ENCODE measurements at places on chromosomes 5 and 9. TPM values are rescaled to one million over a fixed set of nuclear protein-coding genes. Genes with fewer than 3 reads are reported as not detected.

The SPINK4 gene
- not detected for total RNA-seq

The LRSAM1 gene
- total RNA-seq, result 25.9 TPM

The GFRA3 gene
- total RNA-seq, result not detected

The AIF1L gene
- 34.0 TPM for total RNA-seq

The TMEM252 gene
- total RNA-seq, result not detected

The PHAX gene
- total RNA-seq, result 24.5 TPM

The XRCC4 gene
- total RNA-seq, result 24.6 TPM

The SMIM33 gene
- not detected for total RNA-seq

The EIF4E1B gene
- total RNA-seq, result 0.07 TPM

- H3K4me1 ChIP-seq, result 0 out of 2 replicates have a peak, but pooled peaks cover 3% of the 10 kb centered on the region
- no peaks in the 10 kb centered on the region for H3K36me3 ChIP-seq
- H3K27ac ChIP-seq, result no peak overlapping the region
- H3K4me3 ChIP-seq, result no peak overlapping the region
- H3K27me3 ChIP-seq, result 0 out of 2 replicates have a peak, but pooled peaks cover 9% of the 10 kb centered on the region
- no peak for DNase-seq
Measured at GRCh38 chr9:114518599-114519022, 13.3 kb upstream of the WHRN start.

- no peak overlapping the region for H3K27ac ChIP-seq
- H3K4me1 ChIP-seq, result peaks cover 12% of the 10 kb centered on the region
- no peak overlapping the region for H3K4me3 ChIP-seq
- no peak for DNase-seq
Measured at GRCh38 chr5:116502138-116502537, 72.5 kb downstream of the SEMA6A start.

GRCh38 chr5:55022450-55022849, 1.6 kb upstream of the GZMK start:
- DNase-seq, result no peak
- peaks cover 62% of the 10 kb centered on the region for H3K27me3 ChIP-seq
- no peak overlapping the region for H3K4me3 ChIP-seq
- H3K4me1 ChIP-seq, result no peaks in the 10 kb centered on the region
- no peaks in the 10 kb centered on the region for H3K36me3 ChIP-seq

DNA sequence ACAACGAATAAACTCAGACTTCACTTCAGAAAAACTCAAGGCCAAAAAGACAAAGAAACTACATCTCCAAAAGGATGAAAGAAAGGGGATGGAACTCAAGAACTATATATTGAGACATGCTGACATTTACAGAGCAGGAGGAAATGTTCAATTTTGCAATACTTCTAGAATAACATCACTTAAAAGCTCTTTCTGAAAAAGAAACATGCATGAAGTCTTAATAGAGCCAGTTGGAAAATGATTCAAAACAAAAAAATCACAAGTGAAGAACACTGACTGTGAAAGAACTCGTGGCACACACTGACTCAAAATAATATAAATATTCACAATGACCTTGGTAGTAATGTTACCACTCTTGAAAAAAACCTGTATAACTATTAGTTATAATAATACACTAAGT, 267.8 kb upstream of the NREP start:
- no peak for DNase-seq
- H3K4me3 ChIP-seq, result no peak overlapping the region
- H3K36me3 ChIP-seq, result no peaks in the 10 kb centered on the region
- H3K27me3 ChIP-seq, result no peaks in the 10 kb centered on the region

GRCh38 chr5:133844836-133845235, 123.6 kb downstream of the C5orf15 start:
- H3K36me3 ChIP-seq, result no peaks in the 10 kb centered on the region
- DNase-seq, result no peak
- H3K27ac ChIP-seq, result no peak overlapping the region
- no peak overlapping the region for H3K4me3 ChIP-seq

- no peak overlapping the region for H3K4me3 ChIP-seq
- DNase-seq, result no peak
- H3K27ac ChIP-seq, result no peak overlapping the region
- peaks cover 10% of the 10 kb centered on the region for H3K4me1 ChIP-seq
- H3K36me3 ChIP-seq, result no peaks in the 10 kb centered on the region
- no peaks in the 10 kb centered on the region for H3K27me3 ChIP-seq
Measured at GRCh38 chr5:120599576-120599975, 135.5 kb downstream of the PRR16 start.

GRCh38 chr5:54838843-54839242, 146.6 kb downstream of the ESM1 start:
- no peak overlapping the region for H3K27ac ChIP-seq
- no peak overlapping the region for H3K4me3 ChIP-seq
- no peaks in the 10 kb centered on the region for H3K36me3 ChIP-seq
- no peak for DNase-seq
- H3K4me1 ChIP-seq, result no peaks in the 10 kb centered on the region

- no peak for DNase-seq
- no peak overlapping the region for H3K27ac ChIP-seq
- H3K4me3 ChIP-seq, result no peak overlapping the region
- H3K4me1 ChIP-seq, result no peaks in the 10 kb centered on the region
- no peaks in the 10 kb centered on the region for H3K36me3 ChIP-seq
Measured at GRCh38 chr5:127969651-127970050, 113.9 kb upstream of the SLC12A2 start.

- DNase-seq, result no peak
- no peak overlapping the region for H3K27ac ChIP-seq
- H3K27me3 ChIP-seq, result no peaks in the 10 kb centered on the region
- H3K4me1 ChIP-seq, result no peaks in the 10 kb centered on the region
Measured at GRCh38 chr5:114504560-114504959, 142.7 kb downstream of the KCNN2 start.

DNA sequence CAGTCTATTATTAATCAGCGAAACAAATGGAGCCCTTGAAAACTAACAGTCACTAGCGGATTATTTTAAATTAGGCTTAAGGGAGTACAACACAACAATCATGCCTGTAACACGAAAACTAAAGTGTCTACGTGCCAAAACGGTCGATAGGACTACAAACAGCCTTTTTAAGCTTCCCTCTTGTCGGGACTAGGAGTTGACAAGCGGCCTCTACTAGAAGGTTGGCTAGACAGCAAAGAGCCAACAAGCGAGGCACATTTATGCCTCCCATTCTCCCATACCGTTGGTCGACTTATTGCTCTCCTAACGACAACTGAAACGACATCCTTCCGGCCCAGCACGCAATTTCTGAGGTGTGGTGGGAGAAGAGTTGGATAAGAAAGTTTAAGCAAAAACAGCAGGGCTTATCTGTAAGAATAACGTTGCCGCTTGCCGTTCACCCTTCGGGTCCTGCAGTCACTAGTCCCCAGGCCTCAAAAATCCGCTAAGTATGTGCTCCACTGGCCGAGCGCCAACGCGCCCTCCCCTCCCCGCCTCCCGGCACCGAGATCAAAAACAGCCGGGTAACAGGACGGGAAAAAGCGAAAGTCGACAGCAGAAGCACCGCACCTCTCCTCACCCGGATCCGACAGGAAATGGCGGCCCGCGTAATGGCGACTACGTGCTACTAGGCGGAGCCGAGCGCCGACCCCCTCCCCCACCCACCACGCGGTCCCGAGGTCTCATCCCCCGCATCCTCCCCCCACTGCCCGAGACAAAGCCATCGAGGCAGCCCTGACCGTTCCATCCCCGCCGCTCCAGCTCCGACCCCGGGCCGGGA, 813 bp downstream of the HNRNPK start:
- peak overlapping the region; percentile 96 for H3K27ac ChIP-seq
- no peaks in the 10 kb centered on the region for H3K27me3 ChIP-seq
- peaks cover 38% of the 10 kb centered on the region for H3K36me3 ChIP-seq
- no peak for DNase-seq
- peaks cover 19% of the 10 kb centered on the region for H3K4me1 ChIP-seq

DNA sequence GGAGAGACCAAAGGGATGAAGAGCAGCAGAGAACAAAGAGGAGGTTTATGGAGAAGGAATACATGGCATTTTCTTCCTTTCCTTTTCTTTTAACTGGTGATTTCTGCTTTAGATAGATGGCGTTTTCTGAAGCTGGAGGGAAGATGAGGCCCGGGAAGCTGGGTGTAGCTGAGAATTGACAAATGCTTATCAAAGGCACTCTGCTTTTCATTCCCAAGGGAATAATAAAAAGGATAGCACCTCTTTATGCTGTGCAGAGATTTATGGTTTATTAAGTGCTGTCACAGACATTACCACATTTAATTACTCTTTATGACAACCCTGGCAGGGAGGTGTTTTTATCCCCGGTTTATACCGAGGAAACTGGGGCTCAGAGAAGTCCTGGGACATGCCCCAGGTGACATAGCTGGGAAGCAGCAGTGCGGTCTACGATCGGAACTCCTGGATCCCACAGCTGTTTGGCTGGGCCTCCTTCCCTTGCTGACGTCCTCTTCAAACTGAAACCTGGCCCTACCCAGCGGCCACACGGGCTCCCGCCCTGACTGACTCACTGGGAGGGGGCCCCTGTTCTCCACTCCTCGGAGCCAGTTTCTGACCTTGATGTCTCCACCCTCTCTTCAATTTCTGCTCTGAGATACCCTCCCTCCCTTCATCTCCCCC, 8.2 kb upstream of the EPB41L4B start:
- H3K36me3 ChIP-seq, result no peaks in the 10 kb centered on the region
- no peak overlapping the region for H3K27ac ChIP-seq
- no peak for DNase-seq
- H3K27me3 ChIP-seq, result no peaks in the 10 kb centered on the region
- H3K4me1 ChIP-seq, result peaks cover 8% of the 10 kb centered on the region
- no peak overlapping the region for H3K4me3 ChIP-seq

GRCh38 chr5:79297661-79298060, 61.7 kb downstream of the JMY start:
- H3K27ac ChIP-seq, result no peak overlapping the region
- no peaks in the 10 kb centered on the region for H3K36me3 ChIP-seq
- no peaks in the 10 kb centered on the region for H3K27me3 ChIP-seq
- peaks cover 27% of the 10 kb centered on the region for H3K4me1 ChIP-seq
- H3K4me3 ChIP-seq, result no peak overlapping the region

DNA sequence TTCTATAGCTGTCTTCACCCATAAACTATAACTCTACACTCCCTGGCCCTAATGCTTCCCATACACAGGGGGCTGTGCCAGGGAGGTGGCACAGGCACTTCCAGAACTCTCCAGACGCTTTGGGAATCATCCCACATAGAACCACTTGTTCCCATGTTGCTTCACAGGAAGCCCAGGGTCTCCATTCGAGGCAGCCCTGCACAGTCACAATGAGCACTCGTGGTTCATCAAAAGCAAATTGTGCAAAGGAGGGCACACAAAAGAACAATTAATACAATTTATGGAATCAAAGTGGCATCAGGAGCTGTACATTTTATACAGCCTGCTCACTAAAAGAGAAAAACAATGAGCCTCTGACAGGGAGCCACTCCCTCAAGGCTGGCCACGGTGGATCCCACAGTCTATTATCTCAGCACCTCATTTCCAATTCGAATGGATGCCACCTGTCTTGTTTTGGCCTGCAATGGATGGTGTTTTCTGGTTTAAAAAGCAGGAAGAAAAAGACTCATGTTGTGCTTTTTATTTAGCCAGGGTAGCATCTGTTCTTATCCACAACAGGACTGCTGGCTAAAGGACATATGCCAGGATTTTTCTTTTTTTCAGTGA, 354.8 kb downstream of the ENC1 start:
- H3K4me3 ChIP-seq, result no peak overlapping the region
- no peaks in the 10 kb centered on the region for H3K36me3 ChIP-seq
- no peaks in the 10 kb centered on the region for H3K4me1 ChIP-seq
- H3K27me3 ChIP-seq, result no peaks in the 10 kb centered on the region
- DNase-seq, result no peak
- no peak overlapping the region for H3K27ac ChIP-seq

- no peak overlapping the region for H3K27ac ChIP-seq
- no peaks in the 10 kb centered on the region for H3K4me1 ChIP-seq
- H3K36me3 ChIP-seq, result no peaks in the 10 kb centered on the region
- no peak overlapping the region for H3K4me3 ChIP-seq
Measured at GRCh38 chr5:85049020-85049419, 664.3 kb upstream of the EDIL3 start.

DNA sequence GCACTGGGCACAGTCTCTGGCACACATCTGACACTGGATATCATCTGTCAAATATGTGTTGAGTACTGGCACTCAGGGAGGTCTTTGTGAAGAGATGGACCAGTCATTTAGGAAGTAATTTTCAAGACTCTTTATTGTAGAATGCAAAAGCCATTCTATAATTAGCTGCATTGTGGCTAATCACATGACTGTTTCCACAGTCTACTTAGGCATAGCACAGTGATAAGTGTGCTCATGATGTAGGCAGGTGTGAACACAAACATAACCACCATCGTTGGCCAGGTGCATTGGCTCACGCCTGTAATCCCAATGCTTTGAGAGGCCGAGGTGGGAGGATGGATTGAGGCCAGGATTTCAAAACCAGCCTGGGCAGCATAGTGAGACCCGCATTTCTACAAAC, 62.2 kb downstream of the CFAP77 start:
- H3K27me3 ChIP-seq, result no peaks in the 10 kb centered on the region
- H3K27ac ChIP-seq, result no peak overlapping the region
- H3K4me3 ChIP-seq, result no peak overlapping the region
- DNase-seq, result no peak
- H3K36me3 ChIP-seq, result no peaks in the 10 kb centered on the region

- no peaks in the 10 kb centered on the region for H3K27me3 ChIP-seq
- no peak overlapping the region for H3K27ac ChIP-seq
- H3K4me3 ChIP-seq, result no peak overlapping the region
- no peak for DNase-seq
Measured at GRCh38 chr5:6106756-6107155, 271.6 kb downstream of the MED10 start.

DNA sequence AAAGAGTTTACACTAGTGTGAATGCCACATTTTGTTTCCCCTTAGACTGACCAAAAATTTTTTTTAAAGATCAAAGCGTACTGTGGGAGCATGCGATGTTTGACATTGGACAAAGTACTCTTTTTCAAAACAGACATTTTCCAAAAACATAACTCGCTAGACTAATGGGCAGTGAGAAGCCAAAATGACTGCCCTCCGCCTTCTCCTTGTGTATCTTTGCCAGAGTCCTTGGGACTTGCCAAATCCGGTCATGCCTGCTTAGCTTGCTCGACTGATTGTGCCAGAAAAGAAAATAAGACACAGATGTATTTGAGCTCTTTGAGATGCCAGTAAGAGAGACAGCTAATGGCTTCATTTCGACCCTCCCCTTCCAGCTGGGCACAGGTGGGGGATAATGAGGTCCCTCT, 157.5 kb downstream of the MAPKAP1 start:
- H3K4me1 ChIP-seq, result no peaks in the 10 kb centered on the region
- no peak overlapping the region for H3K4me3 ChIP-seq
- no peak overlapping the region for H3K27ac ChIP-seq
- no peaks in the 10 kb centered on the region for H3K36me3 ChIP-seq
- H3K27me3 ChIP-seq, result no peaks in the 10 kb centered on the region
- DNase-seq, result no peak

GRCh38 chr5:145236983-145237382, 598.2 kb downstream of the PRELID2 start:
- DNase-seq, result no peak
- no peaks in the 10 kb centered on the region for H3K4me1 ChIP-seq
- no peak overlapping the region for H3K4me3 ChIP-seq

- H3K36me3 ChIP-seq, result no peaks in the 10 kb centered on the region
- peak overlapping the region; percentile 94 for H3K27ac ChIP-seq
- H3K4me1 ChIP-seq, result peaks cover 62% of the 10 kb centered on the region
- no peaks in the 10 kb centered on the region for H3K27me3 ChIP-seq
- H3K4me3 ChIP-seq, result peak overlapping the region; percentile 92
Measured at GRCh38 chr5:154756868-154757813, 2.0 kb downstream of the LARP1 start.

All from HCT116 (cell line).